ENCODE measurements at places on chromosomes 7 and 10.

- H3K36me3 ChIP-seq, result no peaks in the 10 kb centered on the region
- no peak for DNase-seq
- H3K4me1 ChIP-seq, result peaks cover 45% of the 10 kb centered on the region
- H3K27ac ChIP-seq, result no peak overlapping the region
- peak overlapping the region; percentile 88 for H3K4me3 ChIP-seq
Observed at GRCh38 chr10:73911553-73912004, 647 bp downstream of the PLAU start.

- H3K27me3 ChIP-seq, result no peaks in the 10 kb centered on the region
- peaks cover 24% of the 10 kb centered on the region for H3K36me3 ChIP-seq
- no peaks in the 10 kb centered on the region for H3K4me1 ChIP-seq
- H3K4me3 ChIP-seq, result no peak overlapping the region
- H3K27ac ChIP-seq, result no peak overlapping the region
Observed at GRCh38 chr10:323651-324293, 188.5 kb downstream of the ZMYND11 start.

DNA sequence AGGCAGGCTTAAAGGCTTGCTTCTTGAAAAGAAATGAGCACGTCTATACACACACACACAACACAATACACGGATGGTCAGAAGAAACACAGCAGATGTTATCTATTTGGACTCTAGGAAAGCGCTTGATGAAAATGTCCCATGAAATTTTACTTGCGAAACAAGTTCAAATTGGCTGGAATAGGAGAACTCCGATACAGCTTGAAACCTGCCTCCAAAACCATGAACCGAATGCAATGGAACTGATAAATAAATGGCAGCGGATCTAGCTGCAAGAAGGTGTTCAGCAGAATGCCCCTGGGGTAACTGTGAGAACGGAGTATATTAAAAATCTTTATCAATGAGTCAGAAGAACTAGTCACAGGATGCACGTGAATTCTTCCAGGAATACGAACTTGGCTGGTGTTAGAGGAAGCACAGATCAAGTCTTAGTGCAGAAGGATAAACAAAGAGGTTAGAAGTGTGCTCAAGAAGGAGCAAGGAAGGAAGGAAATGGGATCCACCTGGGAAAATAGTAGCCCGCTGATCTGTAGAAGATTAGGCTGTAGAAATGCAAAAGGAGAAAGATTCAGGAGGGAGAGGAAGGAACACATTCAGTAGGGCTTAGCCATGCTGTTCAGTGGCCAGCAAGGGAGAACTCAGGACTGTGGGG is 142.0 kb upstream of the PRKCQ start:
- H3K36me3 ChIP-seq, result no peaks in the 10 kb centered on the region
- no peak for DNase-seq
- peaks cover 36% of the 10 kb centered on the region for H3K27me3 ChIP-seq
- no peaks in the 10 kb centered on the region for H3K4me1 ChIP-seq
- no peak overlapping the region for H3K4me3 ChIP-seq

DNA sequence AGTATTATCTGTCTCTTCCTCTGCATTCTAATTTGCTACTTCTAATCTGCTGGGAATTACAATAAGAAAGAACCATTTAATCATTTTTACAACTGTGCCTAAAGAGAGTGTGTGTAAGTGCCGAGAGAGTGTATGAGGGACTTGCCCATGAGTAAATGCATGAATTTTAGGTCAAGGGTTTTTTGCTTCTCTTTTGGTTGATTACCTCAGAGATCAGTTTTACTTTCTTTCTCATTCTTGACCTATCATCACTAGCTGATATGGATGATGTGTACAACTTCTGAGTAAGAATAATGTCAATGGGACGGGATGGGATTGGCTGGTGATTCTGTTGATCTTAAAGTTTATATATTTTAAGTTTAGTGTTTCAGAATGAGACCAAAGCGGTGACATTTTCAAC is 47.8 kb downstream of the IKZF1 start:
- no peak overlapping the region for H3K27ac ChIP-seq
- no peaks in the 10 kb centered on the region for H3K36me3 ChIP-seq
- no peak overlapping the region for H3K4me3 ChIP-seq
- no peaks in the 10 kb centered on the region for H3K27me3 ChIP-seq
- DNase-seq, result no peak
- no peaks in the 10 kb centered on the region for H3K4me1 ChIP-seq

GRCh38 chr7:95582578-95583293 is 13.6 kb downstream of the PDK4 start:
- no peaks in the 10 kb centered on the region for H3K4me1 ChIP-seq
- no peaks in the 10 kb centered on the region for H3K36me3 ChIP-seq
- no peak overlapping the region for H3K4me3 ChIP-seq
- DNase-seq, result no peak
- peaks cover 72% of the 10 kb centered on the region for H3K27me3 ChIP-seq

GRCh38 chr10:75408911-75409885 is 7.6 kb upstream of the ZNF503 start:
- H3K36me3 ChIP-seq, result no peaks in the 10 kb centered on the region
- no peak overlapping the region for H3K27ac ChIP-seq
- peak; percentile 46 for DNase-seq
- H3K4me3 ChIP-seq, result peak overlapping the region; percentile 88

Measured in neural crest cell (in vitro differentiated cells).